ENCODE measurements at places on chromosomes 16 and 17.
A peak's percentile ranks its signal among the peaks of the same experiment; 100 is the strongest.

- no peak for DNase-seq
Measured at GRCh38 chr17:44831371-44831770, 1.3 kb upstream of the GJC1 start.

- no peak for DNase-seq
Measured at GRCh38 chr17:55263569-55264277, 1.0 kb upstream of the HLF start.

GRCh38 chr16:85944572-85945423, 45.8 kb downstream of the IRF8 start:
- DNase-seq, result no peak

DNA sequence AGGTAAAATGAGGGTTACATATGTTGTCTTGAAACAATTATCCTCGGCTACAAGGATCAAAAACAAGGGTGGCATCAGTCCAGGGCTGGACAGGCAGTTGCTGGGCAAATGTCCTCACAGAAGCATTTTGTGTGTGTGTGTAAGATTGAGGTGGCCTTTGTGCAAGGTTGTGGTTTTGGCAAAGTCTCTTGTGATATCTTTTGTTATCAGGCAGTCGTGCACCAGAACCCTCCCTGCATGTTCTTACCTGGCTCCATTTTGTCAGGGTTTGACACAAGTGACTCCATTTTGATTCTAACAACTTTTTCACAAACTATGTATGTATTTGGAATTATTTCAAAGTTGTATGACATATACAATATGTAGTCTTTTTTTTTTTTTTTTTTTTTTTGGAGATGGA, 20.0 kb downstream of the CHAD start:
- no peak for DNase-seq

GRCh38 chr17:6352801-6353560, 81.9 kb downstream of the AIPL1 start:
- no peak for DNase-seq

DNA sequence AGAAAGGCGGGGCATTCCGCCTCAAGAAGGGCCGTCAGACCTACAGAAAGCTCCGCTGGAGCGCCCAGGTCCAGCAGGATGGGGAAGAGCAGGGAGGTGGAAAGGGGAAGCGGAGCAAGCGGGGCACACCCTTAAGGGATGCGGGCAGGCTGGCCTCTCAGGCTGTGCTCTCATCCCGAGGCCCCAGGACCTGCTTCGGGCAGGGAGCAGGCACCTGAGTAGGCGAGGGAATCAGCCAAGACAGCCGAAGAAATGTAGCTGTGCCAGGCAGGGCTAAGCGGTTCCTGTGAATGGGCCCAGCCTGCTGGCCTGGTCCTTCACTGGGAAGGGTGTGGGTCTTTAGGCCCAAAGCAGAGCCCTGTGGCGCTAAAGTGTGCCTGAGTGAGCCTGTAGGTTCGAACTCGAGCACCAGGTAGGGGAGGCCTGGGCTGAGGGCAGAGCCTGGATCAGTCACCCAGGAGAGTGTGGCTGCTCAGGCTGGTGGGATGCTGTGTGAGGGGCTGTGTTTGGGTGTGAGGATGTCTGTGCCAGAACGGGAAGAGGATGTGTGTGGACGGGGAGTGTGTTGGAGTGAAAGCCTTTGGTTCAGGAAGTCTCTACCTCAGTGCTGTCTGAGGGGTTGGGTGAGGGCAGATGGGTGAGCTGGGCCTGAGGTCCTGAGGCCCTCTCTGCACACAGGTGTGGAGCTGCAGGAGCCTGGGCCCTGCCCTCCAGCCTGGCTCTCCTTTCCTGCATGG, 3.3 kb downstream of the TBX4 start:
- DNase-seq, result no peak

- DNase-seq, result no peak
Measured at GRCh38 chr16:65289022-65289421, 167.2 kb upstream of the CDH11 start.

GRCh38 chr17:1916316-1916715, 86.5 kb downstream of the RPA1 start:
- DNase-seq, result no peak

GRCh38 chr16:61929776-61930175, 106.5 kb downstream of the CDH8 start:
- DNase-seq, result no peak

DNA sequence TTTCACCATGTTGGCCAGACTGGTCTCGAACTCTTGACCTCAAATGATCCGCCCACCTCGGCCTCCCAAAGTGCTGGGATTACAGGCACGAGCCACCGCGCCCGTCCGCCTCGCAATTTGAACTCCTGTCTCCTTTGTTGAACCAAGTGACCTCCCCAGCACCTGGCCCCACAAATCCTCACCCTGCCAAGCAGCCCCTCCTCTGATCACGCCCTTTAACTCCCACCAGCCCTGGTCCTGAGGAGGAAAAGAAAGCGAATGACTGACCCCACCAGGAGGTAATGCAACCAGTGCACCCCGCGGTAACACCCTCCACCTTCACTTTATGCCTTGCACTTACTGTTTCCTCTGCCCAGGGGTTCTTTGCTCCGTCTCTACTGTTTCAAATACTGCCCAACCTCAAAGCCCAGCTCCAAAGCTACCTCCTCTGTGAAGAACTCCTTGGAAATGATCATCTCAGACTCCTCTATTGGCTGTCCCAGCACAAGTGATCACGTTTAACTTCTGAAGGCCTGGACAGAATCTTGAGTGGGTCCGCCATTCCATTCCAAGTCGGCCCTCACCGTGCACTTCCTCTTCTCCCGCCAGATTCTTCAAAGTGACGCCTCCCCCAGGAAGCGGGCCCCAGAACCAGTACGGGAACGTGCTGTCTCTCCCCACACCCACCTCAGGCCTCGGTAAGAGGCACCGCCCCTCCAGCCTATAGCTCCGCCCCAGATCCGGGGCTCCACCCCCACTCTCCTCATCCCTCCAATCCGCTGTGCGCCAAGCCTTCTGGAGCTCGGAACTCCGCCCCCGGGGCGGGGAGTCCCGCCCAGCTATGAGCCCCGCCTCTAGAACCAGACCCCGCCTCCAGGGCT, 4.4 kb downstream of the CD19 start:
- DNase-seq, result peak; percentile 45

- no peak for DNase-seq
Measured at GRCh38 chr17:2610195-2611175, 17.0 kb downstream of the PAFAH1B1 start.

GRCh38 chr16:88649924-88650748, 717 bp downstream of the CYBA start:
- no peak for DNase-seq

DNA sequence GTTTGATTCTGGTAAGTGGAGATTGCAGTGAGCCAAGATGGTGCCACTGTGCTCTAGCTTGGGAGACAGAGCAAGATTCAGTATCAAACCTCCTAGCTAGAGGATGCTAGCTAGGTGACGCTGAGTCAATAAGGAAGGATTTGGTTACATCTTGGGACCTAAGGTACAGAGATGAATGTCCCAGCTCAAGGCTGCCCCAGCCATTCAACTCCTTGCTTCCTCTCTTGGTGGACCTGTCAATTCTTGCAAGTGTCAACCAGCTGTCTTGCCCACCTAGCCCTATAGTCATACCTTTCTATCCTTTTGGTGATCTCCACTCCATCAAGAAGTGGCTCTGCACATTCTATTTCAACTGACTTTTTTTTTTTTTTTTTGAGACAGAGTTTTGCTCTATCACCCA, 1.4 kb upstream of the MILR1 start:
- DNase-seq, result no peak

GRCh38 chr16:66422366-66422765, 4.7 kb upstream of the BEAN1 start:
- no peak for DNase-seq

DNA sequence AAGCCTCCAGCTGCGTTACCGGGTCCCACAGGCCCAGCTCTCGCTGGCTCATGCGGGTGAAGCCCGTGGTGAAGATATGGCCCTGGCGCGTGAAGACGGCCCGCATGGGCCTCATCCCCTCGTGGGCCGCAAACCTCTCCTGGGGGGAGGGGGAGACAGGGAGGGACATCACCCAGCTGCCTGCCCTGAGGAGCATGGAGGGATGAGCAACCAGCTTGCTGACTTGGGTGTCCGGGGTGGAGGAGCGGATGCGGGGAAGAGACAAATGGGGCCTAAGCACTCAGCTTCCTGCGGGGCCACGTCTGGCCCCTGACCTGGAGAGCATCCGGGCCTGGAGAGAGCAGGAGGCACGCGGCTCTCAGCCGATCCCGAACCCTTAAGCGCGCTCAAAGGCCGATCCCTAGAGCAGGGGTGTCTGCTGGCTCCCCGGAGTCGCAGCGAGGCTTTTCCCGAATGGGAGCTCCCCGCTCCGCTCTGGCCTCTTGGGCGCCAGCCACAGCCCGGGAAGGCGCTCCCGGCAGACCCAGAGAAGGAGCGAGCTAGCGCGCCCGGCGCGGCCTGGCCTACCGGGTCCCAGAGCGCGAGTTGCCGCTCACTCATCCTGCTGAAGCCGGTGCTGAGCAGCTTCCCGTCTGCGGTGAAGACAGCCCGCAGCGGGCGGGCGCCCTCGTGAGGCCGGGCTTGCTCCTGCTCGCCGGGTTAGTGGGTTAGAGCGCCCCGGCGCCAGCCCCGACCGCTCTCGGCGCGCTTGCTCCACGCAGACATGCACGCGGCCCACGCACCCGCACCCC, 5.0 kb downstream of the CORO6 start:
- no peak for DNase-seq

DNA sequence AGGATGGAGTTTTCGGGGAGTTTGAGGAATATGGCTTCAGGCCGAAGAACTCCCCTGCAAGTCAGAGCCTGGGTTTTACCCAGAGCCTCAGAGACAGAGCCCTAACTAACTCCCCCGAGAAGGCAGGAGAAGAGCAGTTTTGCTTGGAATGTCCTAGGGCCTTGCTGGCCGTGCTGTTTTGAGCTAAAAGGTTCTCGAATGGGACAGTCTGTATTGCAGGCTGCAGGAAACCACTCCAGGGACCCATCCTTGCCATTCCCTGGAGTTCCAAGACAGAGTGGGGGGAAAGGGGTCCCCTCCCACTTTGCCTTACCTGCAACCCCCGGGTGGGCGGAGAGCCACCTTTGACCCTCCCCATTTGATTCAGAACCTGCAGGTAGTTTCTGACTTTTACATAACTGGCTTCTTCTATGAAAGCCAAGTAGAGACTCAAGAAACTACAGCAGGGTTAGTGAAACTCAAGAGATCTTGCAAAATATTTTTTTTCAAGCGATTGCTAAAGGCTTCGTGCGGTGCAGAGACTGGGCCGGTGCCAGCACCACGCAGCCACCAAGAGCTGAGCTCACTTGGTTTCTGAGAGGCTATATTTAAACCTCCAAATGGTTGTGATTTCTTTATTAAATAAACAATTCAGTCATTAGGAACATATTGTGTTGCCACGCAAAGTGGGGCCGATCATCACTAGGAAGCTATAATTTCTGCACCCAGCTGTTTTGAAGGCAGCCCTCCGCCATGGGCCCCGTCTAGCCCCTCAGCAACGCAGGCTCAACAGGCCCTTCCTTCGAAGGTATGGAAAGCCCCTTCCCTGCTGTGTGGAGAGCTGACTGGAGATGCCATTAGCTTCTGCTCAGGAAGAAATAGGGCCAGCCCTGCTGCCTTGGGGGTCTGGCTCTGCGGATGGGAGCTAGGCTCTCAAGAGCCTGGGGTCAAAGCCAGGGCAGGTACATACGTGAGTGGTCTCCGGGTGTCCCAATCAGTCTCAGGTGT, 223.0 kb downstream of the NTN1 start:
- DNase-seq, result no peak

DNA sequence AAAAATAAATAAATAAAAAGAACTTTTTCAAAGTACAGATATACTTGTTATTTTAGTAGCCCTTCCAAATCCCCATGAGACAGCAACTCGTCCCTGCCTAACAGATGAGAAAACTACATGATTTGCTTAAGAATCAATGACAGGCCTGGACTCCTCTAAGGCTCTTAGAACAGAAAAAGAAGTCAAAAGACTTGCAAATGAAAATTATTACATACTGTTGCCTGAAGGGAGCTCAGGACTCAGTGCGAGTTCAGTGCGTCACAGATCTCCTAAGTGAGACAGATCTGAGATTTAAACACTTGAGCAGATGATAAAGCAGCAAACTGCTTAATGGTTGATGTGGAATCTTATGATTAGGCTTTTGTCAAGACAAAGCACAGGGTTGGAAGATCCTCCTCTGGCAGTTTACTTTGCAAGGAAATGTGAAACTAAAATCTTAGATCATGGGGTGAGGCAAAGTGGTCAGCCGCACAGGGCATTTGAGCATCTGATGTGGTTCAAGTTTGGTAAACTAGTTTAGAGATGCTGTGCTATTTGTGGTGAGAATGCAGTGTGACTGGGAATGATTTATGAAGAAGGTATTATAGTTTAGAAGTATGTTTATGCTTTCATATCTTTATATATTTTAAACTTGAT, 138.1 kb downstream of the TRIM37 start:
- no peak for DNase-seq

DNA sequence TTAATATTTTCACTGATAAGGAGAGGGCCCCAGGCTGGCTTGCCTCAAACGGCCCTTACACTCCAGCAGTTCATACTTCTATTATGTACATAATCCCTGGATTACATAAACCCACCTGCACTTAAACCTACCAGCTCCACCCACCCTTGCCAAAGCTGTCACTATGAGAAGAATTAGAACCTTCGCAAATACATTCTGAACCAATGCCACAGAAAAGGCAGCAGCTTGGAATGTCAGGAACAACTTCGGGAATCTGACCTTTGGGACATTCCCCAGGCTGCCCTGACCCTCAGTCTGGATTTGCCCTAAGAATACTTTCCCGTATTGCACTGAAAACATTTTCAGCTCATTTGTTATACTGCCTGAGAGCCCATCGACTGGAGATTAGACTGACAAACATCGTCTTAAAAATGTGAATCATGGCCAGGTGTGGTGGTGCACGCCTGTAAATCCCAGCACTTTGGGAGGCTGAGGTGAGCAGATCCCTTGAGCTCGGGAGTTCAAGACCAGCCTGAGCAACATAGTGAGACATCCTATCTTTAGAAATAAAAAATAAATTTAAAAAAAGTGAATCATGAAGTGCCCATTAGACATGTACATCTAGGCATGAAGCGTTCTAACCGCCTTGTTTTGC, 21.0 kb upstream of the SEC14L1 start:
- no peak for DNase-seq

- no peak for DNase-seq
Measured at GRCh38 chr17:54257440-54257839, 434.7 kb downstream of the KIF2B start.

GRCh38 chr17:67531291-67531690, 154.2 kb downstream of the PITPNC1 start:
- no peak for DNase-seq

GRCh38 chr16:29736764-29737163, 9.0 kb downstream of the C16orf54 start:
- DNase-seq, result no peak

- no peak for DNase-seq
Measured at GRCh38 chr16:75908331-75909117, 182.2 kb upstream of the CPHXL start.

DNA sequence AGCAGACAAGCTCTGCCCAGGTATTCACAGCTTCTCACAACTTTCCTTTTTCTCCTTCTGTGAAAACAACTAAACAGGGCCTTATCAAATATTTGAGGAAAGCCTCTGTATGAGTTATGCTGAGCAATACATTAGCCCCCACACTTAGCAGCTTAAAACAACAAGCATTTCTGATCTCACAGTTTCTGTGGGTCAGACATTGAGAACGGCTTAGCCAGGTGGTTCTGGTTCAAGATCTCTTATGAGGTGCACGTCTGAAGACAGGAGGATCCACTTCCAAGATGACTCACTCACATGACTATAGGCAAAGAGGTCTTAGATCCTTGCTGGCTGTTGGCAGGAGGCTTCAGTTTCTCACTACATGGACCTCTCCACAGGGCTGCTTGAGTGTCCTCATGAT, 181.4 kb upstream of the WSCD1 start:
- DNase-seq, result no peak
